ENCODE measurements at places on chromosomes 4 and X.

- no peak for DNase-seq
Observed at GRCh38 chr4:93320356-93320755, 508.2 kb upstream of the ATOH1 start.

DNA sequence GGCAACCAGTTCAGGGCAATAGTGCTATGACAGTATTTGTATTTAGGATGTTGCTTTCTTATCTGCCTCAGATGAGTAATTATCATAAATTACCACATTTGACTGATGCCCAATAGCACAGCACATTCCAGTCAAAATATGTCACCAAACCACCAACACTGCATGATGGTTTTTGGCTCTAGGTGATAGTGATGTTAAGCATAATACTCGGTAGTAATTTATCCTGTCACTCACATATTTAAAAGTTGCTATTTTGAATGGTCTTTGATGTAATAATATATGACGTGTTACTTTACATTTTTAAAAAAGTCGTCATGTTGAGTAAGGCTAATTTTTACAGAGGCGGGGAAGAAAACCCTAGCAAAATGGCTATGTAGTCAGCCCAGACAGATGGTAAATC is 42.5 kb downstream of the UNC5C start:
- no peak for DNase-seq

- DNase-seq, result peak; percentile 90
Observed at GRCh38 chr4:139556071-139556723, at the start of gene SETD7. TSS of gene SETD7 (minus strand) at chr4:139556219. CDS start at chr4:139556137, 82 bp downstream.

DNA sequence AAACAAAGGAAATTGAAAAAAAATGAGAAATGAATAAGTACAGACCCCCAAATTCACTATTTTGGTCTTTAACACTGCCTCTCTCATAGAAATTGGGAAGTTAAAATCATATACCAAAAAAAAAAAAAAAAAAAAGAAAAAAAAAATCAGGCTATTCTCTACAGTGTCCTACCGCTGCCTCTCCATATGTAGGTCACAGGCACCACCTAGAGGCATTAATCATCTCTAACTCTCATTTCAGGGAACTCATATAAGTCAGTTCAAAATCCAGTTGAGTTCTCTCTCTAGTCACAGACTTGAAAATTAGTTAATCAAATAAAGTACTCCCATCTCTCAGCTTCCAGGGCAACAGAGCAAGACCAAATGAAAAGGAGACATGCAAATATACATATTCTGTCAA is 47.9 kb downstream of the COX18 start:
- DNase-seq, result no peak

GRCh38 chr4:127575888-127576287 is 56.9 kb upstream of the INTU start:
- no peak for DNase-seq

GRCh38 chr4:112379306-112379705 is 82.1 kb downstream of the ALPK1 start:
- DNase-seq, result no peak

DNA sequence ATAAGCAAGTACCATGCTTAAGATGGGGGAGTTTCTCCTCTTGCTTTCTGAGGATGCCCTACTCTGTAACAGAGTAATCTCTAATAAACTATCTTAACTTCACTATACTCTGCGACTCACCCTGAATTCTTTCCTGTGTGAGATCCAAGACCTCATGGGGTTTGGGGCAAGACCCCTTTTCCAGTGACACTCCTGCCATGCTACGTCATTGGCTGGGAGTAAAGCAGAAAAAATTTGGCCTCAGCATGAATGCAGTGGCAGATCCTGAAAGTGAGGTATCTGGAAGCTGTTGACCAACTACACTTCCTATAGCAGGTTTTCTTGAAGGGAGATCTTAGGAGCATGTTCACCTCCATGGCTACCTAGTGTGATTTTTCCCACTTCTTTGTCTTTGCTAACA is 109.1 kb upstream of the MED14 start:
- no peak for DNase-seq

DNA sequence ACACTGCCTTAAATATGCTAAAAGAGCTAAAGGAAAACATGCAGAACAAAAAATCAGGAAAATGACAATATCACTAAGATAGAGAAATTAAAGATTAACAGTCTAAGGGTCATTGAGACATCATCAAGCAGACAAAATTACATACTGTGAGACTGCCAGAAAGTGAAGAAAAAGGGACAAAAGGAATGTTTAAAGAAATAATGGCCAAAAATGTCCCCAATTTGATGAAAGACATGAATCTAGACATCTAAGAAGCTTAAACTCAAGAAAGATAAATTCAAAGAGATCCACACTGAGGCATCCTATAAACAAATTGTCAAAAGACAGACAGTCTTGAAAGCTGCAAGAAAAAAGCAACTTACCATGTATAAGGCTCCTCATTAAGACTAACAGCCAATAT is 63.7 kb downstream of the OPHN1 start:
- DNase-seq, result no peak

DNA sequence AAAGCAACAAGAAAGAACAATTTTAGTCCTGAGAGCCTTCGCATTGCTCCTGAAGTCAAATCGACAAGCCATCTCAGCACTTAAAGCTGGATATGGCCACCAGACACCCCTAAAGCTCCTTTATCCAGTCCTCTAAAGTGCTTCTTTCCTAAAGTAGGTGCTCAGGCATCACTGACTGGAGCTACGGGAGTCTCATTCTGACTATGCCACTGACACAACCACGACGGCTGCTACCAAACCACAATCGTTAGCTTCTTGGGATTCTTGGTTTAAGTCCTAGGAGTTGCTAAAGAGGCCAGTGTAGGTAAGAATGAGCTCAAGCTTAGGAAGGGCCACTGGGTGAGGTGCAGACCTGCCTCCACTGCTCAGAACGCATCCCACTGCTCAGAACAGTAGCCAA is 1.0 kb downstream of the SLC10A6 start:
- no peak for DNase-seq

- no peak for DNase-seq
Observed at GRCh38 chr4:164945146-164945545, 32.3 kb downstream of the TRIM61 start.

DNA sequence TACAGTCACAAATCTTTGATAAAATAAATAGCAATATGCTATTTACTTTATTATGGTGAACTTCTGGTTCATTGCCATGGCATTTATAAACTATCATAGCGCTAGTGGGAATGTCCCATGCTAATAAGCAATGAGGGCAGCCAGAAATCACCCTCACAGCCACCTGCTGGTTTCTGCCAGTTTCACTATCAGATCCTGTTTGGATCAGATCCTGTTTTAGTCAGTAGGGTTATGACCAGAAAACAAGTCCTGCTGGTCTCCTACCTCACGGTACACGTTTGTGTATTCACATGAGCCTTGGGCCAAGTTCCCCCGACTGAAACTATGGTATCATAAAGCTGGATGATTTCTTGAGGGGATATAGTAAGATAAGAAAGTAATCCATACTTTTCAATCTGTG is 17.7 kb downstream of the FOXR2 start:
- DNase-seq, result no peak

GRCh38 chrX:129559783-129560182 is 19.7 kb downstream of the OCRL start:
- DNase-seq, result no peak

DNA sequence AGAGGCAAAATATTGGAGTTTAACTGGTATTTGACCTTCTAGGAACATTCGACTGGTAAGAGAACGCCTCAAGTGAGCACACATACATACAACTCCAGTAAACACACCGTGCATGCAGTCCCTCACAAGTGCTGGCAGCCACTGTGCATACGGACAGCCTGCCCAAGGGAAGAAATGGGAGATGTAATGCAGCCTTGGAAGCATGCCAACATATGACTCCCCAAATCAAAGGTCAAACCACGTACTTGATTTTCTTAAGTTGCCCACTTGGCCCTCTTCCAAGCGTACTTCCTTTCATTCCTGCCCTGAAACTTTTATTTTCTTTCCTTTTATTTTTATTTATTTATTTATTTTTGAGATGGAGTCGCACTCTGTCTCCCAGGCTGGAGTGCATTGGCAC is 206.6 kb downstream of the SPRY1 start:
- no peak for DNase-seq

DNA sequence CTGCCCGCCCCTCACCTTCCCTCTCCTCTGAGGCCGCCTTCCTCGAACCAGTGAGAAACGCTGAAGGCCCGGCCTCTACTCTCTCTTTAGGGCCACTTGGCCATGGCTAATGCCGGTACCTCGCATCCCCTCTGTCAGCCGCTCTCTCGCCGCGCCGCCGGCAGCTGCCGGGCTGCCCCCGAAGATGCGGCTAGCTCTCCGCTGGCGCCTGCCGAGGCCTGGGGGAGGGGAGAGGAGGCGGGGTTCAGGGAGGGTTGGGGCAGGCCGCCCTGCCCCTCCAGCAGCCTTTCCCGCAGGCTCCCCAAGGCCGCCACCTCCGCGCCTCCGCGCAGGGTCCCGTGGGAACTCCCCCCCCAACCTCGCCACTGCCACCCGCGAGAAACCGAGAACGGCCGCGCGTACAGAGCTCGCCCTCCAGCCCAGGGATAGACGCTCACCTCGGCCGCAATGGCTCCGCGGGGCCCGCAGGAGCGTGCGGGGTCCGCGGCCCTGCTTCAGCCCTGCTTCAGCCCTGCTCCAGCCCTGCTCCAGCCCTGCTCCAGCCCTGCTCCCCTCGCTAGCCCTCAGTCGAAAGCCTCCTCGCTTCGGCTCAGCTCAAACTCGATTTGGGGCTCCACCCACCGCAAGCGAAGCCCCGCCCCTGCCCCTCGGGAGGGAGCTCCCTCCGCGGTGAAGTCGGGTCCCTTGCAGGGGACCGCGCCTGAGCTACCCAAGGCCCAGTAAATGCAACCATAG is at the start of gene HUWE1:
Gene HUWE1, minus strand, starts transcription at position 569 of the 735 bp plus-strand sequence. CDS start 32,612 bp downstream, outside the sequence.
- peak; percentile 83 for DNase-seq

- no peak for DNase-seq
Observed at GRCh38 chrX:21955403-21956189, 15.1 kb downstream of the SMS start.

DNA sequence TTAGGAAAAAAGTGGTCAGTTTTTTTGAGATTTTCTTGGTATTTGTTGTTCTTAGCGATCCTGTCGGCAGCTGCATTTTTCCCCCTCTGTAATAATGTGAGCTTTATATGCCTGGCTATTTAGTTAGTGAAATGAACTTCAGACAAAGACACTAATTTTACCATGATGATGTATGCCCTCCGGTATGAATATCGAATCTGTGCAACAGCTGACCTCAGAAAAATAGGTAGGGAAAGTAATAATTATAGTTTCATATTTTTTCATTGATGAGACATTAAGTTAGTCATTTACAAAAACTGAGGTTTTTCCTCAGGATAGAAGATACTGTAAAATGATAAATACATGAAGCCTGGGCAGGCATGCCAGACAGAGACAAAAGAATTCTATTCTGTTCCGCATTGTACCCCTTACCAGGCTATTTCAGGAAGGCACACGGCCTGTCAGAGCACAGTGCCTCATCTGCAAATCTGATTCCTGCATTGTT is 155.8 kb downstream of the SHROOM3 start:
- DNase-seq, result no peak

DNA sequence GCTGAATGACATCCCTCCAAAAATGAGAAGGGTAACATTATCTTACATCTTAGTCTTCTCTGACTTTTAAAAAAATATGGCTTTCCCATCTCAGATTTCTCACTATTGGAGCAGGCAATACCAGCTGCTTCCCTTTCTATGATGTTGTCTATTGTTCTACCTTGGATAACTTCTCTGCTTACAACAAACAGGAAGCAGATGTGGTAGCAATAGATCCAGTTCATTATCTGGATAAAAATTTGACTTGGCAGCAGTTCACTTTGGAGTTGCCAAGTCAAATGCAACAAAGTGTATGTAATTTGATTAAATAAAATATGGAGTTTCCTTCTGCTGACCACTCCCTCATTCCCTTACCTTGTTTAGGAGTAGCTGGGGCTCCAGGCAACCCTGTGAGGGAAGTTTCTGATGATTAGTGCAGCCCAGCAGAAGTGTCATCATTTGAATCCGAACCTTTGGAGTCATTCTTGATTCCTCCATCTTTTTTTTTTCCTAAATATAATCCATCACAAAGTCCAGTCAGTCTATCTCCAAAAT is 72.0 kb upstream of the GPRIN3 start:
- DNase-seq, result no peak

DNA sequence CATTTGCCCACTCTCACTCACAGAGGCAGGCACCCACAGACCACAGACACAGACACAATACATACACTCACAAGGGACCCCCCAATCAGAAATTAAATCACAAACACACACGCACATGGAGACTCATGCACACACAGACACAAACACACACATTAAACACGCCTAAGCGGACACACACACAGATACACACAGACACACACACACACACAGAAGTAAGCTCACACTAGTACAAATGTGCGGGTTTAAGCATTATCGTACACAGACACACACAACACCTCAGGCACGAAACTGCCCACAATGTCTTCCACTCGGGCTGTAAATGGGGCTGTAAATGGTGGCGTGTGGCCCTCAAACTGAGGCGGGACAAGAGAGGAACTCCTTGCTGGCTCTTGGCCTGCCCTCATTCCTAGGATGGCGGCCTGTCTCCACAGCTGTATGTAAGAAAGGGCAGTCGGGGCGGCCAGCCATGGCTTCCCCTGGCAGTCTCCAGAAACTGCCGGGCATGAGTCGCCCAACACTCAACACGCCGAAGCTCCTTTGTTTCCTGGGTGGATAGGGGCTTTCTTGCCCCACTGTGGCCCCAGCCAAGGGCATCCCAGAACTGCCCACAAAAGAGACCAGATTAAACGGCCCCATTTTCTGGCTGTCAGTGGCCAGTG is 53.9 kb downstream of the NBDY start:
- no peak for DNase-seq

DNA sequence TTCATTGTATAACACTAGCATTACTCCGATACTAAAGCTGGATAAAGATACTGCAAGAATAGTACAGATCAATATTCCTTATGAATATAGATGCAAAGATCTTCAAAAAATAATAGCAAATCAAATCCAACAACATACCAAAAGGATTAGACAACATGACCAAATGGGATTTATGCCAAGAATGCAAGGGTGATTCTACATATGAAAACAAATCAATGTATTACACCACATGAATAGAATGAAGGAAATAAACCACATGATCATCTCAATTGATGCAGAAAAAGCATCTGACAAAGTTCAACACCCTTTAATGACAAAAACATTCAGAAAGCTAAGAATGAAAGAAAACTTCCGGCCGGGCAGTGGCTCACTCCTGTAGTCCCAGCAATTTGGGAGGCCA is 42.8 kb downstream of the CUL4B start:
- no peak for DNase-seq

DNA sequence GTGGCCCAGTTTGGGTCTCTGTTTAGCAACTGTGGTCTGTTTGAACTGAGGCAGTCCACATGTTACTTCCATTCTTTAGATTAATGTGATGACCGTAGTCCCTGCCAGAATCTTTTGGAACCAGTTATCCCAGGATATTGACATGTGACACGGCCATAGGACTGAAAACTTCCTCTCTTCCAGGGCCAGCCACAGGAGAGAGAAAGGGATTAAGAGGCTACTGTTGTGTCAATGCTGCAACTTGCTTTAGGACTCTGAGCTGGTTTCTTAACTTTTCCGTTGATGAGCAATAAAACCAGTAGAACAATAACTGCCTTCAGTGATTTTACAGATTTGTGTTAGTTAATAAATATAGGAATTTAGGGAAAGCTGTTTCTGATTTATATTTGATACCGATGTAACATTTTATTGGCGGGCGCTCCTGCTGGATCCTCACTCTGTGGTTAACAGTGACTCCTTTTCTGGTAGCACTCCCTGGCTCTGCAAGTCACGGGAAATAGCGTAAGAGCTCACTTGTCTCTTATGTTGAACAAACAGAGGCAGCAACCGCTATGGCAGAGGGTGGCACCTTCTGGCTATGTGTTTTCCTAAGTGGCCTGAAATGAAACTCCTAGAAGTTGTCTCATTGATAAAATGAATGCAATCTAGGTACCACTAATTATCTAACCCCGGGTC is 2.5 kb downstream of the TENM3 start:
- DNase-seq, result no peak

GRCh38 chr4:71287305-71287704 is 51.5 kb upstream of the SLC4A4 start:
- no peak for DNase-seq
